Activated naive CD8-positive, alpha-beta T cell treated with anti-CD3 and anti-CD28 coated beads, Interleukin-2, amount 10 ng/mL, durations not matched to agents 7 days and 5 days (primary cell): ENCODE measurements at places on chromosomes 1 and 21. TPM values are rescaled to one million over a fixed set of nuclear protein-coding genes. Genes with fewer than 3 reads are reported as not detected.

Gene ADAMTS5
- total RNA-seq = not detected

Gene KCNK2
- not detected for total RNA-seq

Gene FLG2
- total RNA-seq = not detected

Gene ARHGAP30
- 273 TPM for total RNA-seq

Gene RRP1
- total RNA-seq = 28.6 TPM

Gene KLF17
- not detected for total RNA-seq

Gene NBPF4
- 0.11 TPM for total RNA-seq

Gene GBP7
- total RNA-seq = 0.28 TPM
